ENCODE measurements at places on chromosomes 6 and 20.

DNA sequence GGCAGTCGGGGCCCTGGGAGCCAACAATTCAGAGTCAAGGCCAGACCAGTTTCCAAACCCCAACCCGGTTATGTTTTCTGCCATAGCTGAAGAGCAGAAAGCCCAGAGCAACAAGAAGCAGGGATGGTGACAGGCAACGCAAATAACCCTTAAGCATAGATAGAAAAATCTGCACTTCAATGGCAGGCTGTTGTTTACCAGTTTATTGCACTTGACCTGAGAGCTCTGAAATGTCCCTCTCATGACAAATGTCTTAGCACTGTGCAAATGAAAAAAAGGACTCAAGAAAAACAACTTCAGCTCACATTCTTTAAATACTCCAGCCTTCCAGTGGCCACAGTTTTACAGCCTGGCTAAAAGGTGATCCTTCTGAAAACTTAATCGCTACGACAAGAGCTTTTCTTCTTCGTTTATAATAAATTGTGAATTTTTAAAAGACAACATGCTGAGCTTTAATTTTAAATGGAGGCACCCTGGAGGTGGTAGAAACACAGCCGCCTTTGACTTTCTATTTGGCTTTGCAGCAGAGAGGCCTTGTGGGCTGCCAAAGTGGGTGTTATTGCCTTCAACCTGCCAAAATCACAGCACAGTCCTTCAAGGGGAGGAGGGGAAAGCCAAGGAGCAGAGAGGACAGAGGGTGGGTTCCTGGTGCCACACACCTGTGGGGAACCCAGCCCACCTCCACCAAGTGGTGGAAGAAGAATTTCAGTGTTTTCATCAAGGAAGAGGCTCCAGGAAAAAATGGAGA lies 289.5 kb upstream of the CDYL start:
- no peak for DNase-seq

- no peak for DNase-seq
Measured at GRCh38 chr6:119874381-119874780, 524.8 kb upstream of the MAN1A1 start.

GRCh38 chr20:63260521-63260920 lies 6.3 kb upstream of the NKAIN4 start:
- no peak for DNase-seq

DNA sequence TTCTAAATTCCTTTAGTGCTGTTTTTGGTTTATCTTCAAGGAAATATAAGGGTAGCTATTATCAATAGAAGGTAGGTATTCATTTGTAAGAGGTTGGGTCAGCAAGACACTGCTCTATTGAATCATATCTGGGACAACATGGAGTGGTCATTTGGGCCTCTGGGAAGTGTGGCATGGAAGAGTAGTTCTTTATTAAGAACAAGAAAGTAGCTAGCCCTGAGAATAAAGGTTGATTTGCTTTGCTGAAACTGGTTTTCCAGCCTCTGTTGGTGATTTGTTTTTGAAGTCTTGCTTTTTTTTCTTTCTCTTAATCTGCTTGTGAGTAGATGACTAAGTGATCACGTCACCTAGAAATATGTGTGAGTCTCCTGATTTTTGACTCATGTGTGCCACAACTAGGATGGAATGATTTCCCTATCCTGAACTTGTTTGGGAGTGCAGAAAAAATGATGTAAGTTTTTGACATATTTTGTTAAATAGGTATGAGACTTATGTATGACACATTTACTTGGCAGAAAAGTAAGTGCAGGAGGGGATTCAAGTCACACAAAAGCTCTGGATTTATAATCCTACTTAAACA lies 381.8 kb downstream of the CENPW start:
- no peak for DNase-seq

GRCh38 chr20:13420625-13421024 lies 199.6 kb downstream of the ISM1 start:
- no peak for DNase-seq

DNA sequence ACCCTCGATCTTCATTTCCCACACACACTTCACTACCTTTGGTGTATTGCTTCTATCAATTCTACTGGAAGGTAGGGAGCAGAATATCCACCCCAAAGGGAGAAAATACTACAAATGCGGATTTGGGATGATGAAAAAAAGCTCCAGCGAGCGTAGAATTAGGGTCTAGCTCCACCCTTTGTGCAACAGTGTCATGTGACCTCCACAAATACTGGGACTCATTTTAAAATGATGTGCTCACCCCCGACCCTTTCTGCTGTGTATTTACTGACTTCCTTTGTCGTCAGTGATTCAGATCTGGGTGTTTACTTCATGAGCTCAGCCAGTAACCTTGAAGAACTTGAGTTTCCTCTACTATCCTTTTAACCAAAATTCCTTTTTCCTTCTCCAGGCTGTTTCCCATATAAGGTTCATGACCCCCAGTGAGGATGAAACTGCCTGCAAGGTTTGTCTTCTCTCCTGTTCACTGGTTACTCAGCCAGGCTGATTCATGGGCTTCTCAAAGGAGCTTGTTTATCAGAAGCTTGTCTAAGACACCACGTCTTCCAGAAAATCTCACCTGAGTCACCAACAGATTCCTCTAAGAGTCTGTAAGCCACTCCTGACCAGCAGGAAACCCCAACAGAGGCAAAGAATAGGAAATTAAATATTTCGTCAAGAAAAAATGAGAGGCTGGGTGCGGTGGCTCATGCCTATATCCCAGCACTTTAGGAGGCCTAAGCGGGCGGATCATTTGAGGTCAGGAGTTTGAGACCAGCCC lies 39.6 kb upstream of the PAX1 start:
- no peak for DNase-seq

DNA sequence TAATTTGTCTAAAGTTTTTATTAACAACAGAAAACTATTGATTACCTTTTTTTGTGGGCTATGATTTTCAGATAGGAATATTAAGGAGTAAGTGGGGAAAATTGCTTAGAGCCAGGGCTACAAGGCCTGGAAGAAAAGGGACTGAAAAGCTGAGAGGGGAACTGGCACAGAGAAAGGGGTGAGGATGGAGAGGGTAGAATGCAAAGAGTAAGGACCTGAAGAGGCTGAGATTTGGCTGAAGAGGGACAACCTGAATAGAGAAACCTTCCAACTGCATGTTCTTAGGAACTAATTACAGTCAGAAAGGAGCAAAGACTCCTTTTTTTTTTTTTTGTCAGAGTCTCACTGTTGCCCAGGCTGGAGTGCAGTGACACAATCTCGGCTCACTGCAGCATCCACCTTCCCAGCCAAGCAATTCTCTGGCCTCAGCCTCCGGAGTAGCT lies 16.7 kb downstream of the BTN2A1 start:
- no peak for DNase-seq

DNA sequence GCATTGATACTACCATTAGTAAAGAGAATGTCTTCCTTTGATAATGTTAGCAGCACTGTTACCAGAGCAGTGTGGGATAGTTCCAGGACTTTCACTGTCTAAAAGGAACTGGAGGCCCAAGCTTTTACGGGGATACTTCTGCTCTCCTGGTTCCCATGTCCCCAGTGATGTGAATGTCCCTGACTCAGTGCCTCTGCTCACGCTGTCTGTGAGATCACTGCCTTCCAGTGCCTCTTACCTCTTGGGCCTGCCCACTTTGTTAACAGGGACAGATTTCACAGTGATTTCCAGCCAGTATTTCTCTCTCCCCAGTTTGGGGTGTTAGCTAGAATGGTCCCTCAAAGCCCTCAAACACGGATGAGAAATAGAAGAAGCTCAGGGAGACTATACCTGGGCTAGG lies 14.4 kb downstream of the PTPRA start:
- no peak for DNase-seq

DNA sequence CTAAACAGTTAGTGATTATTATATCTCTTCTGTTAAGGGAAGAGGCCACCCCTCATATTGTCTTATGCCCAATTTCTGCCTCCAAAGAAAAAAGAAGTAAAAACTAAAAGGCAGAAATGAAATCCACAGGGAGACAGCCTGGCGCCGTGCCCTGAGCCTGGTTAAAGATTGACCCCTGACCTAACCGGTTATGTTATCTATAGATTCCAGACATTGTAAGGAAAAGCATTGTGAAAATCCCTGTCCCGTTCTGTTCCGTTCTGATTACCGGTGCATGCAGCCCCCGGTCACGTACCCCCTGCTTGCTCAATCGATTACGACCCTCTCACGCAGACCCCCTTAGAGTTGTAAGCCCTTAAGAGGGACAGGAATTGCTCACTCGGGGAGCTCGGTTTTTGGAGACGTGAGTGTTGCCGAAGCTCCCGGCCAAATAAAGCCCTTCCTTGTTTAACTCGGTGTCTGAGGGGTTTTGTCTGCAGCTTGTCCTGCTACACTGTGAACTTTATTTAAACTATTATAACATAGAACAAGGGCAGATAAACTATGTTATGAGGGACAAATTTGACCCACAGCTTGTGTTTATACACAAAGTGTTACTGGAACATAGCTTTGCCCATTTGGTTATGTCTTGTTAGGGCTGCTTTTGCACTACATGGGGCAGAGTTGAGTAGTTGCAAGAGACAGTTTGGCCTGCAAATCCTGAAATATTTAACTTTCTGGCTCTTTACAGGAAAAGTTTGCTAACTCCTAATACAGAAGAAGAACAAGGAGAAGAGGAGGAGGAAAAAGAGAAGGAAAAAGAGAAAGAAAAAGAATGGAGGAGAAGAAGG lies 49.6 kb downstream of the CD24 start:
- no peak for DNase-seq

DNA sequence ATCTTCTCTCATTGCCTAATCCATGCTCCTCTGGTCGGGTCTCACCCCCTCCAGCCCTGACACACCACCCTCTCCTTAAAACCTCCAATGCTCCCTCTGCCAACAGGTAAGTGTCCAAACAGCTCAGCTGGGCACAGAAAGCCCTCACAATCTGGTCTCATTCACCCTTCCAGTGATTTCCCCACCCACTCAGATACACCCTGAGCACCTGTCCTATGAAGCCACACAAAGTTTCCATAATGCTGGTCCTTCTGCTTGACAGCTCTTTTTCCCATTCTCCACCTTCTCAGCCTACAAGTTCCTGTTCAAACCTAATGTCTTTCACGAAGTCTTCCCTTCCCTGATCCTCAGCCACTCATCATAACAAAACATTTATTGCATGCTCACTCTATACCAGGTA lies 70.1 kb upstream of the MRPS10 start:
- no peak for DNase-seq

- DNase-seq, result no peak
Measured at GRCh38 chr20:41111578-41111951, 25.8 kb upstream of the PLCG1 start.

GRCh38 chr20:44231193-44231592 lies 15.9 kb upstream of the GDAP1L1 start:
- no peak for DNase-seq

DNA sequence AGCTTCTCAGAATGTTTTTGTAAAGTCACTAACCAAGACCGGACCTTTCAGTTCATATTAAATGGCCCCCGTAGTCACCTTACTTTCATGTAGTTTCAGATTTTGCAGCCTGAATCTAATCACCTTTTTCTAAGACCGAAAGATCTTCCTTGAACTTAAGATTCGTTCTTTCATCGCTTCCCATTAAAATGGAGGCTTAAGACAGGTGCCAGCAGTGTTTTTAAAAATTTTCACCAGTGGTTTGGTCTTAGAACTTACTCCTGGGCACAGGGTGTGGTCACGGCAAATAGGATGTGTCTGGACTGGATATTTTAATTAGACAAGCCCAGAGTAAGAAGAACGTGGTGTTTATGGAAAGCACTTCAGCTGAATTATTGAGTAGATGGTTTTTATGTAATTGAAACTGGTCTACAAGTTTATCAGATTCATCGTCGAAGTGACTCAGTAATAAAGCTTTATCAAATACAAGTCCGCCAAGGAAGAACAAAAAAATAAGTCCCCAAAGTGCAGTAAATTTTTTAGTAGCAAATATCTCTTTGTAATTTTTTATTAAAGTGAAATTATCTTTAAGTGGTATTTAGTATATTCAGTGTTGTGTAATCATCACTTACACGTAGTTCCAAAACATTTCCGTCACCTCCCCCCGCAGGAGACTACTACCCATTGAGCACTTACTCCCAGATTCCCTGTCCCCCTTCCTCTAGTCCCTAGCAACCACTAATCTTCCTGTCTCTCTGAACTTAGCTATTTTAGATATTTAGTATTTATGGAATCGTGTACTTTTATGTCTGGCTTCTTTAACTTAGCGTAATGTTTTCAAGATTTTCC lies 868 bp downstream of the SRSF3 start:
- DNase-seq, result peak; percentile 44

DNA sequence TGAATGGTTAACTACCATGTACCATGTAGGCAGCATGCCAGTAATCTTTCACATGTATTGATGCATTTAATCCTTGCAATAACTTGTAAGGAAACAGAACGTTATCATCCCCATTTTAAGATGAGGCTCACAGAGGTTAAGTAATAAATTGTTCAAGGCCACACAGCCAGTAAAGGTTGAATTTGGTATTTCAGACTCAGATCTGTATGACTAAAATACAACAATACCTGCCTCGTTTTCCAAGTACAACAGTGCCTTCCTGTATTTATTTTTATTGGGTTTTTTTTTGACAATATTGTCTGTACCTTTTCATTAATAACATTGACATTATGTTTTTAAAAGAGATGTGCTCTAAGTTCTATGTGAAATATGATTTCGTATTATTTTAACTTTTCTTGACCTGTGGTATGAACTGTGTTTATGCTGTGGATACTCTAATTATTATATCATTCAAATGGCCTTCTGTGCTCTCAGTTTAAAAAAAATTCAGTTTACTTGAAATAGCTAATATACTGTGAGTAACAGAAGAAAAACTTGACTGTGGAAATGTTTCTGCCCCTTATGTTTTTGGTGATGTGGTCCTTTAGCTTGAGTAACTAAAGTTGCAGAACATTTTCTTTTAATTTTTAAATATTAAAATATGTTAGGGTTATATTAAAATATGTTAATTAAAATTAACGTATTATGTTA lies 39.7 kb downstream of the XRN2 start:
- DNase-seq, result no peak

DNA sequence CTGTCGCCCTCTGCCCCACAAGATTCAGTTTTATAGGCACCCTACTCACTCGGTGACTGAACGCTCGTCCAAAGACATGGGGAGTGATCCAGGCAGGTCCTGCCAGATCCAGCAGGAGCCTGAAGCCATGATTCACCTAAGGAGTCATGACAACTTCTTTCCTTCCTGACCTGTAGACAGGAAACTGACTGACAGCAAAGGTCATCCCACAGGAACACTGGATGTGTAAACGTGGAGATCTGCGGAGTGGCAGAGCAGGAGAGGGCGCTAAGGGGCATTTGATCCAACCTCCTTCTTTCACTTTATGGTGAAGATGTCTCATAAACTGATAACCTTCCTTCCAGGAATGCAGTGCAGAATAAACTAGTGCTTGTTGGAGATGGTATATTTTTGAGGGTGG lies 192.2 kb downstream of the GJA10 start:
- no peak for DNase-seq

GRCh38 chr6:90072935-90073464 lies 178.7 kb downstream of the GJA10 start:
- no peak for DNase-seq
